ENCODE measurements at places on chromosomes 12 and 14.
A peak's percentile ranks its signal among the peaks of the same experiment; 100 is the strongest.

DNA sequence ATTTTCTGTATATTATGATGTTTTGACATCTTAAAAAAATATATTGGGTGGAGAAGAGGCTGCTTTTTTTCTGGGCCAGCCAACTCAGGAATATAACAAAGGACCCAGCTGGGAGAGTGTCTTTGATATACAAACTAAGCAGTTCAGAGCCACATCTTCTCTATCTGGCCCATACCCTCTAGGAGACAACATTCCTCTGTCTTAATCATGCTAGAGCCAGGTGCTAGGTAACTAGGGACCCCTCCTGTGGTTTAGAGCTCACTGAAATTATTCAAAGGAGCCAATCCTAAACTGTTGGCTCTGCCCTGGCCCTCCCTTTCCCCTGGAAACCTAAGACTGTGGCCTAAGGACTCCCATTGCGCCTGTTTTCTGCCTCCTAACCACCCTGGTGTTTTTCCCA is 193.1 kb upstream of the DIO2 start:
- DNase-seq, result no peak

DNA sequence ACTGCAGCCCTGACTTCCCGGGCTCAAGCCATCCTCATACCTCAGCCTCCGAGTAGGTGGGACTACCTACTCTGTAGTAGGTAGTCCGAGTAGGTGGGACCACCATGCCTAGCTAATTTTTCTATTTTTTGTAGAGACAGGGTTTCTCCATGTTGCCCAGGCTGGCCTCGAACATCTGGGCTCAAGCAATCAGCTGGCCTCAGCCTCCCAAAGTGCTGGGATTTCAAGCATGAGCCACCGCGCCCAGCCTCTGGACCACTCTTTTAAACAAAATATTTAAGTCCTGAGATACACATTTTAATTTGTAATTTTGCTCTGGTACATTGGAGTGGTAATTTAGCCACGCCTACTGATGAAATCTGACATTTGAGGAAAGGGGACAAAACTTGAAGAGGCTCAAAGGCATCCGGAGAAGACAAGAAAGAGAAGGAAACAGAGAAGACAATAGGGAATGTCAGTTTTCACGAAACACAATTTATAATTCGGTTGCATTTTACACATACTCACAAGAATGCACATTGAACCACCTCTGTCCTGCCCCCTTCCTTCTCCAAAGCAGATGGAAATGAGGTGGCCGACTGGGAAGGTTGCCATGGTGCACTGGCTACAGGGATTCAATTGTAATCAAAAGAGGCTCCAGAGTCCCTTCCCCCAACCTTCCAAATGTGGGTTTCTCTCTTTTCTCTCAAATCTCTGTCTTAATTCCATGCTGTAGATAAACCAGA is 9.7 kb upstream of the TUBA1A start:
- DNase-seq, result peak; percentile 92

DNA sequence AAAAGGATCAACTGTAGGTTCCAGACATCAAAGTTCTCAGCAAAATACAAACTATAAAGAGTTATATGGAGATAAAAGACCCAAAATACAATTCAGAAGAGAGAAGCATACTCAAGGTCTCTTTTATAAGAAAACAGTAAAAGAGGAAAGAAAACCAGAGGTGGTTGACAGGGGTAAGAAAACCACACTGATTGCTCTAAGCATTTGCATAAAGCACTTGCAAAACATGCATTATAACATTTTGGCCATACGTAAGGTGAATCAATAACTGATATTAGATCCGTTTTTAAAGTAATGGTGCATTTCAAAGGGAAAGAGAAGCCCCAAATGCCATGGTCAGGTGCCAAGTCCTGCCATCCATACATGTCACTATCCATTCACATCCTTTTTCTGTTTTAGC is 5.9 kb downstream of the DDHD1 start:
- no peak for DNase-seq

GRCh38 chr12:91778938-91779400 is 366.7 kb downstream of the BTG1 start:
- DNase-seq, result no peak

- DNase-seq, result no peak
These were observed 285.3 kb downstream of the DAD1 start for GRCh38 chr14:22303589-22304195.

DNA sequence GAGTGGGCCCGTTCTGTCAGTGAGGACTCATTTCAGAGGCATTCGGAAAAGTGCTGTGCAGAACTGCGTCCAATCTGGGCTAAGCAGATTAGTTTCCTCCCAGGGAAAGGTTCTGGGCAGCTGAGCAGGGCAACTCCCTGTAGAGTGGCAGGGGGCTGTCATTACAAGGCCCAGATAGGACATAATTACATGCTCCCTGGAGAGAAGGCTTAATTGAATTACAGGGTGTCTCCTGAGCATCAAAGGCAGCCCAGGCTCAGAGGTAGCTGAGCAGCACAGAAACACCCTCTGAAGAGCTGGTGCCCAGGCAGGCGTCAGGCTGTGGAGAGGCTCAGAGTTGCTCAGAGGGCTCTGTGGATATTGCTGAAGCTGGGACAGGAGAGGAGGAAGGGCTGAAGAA is 36.0 kb downstream of the SLC8A3 start:
- no peak for DNase-seq

DNA sequence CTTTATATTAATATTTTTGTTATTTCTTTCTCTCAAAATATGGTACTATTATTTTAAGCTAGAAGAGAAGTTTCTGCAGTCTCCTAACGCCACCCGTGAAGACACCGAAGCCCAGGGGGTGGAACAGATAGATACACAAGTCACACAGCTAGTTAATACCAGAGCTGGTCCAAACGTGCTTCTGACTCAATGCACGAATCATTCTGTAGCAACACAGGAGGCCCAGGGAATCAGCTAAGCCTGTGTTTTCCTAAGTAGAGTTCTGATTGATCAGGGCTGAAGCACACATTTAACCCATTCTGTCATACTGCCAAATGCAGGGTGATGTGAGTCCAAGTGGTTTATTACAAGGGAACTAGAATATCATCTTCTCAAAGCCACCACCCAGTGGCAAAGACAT is 116.9 kb upstream of the PWP1 start:
- DNase-seq, result no peak

DNA sequence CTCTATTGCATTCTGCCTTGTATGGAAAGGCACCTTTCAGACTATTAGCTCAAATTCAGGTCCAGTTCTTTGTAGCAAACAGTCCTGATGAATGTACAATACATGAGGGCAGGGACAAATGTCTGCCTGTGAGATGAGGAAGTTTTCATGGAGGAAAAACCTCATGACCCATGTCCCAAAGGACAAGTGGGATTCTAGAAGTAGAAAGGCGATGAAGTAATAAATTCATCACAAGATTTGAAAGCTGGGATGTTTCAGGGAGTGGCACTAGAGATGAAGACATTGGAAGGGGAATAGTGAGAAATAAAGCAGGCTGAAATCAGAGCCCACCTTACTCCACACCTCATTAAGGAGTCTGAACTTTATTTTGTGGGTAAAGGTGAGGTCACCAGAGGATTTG is 4.2 kb downstream of the CORO1C start:
- no peak for DNase-seq

- peak; percentile 20 for DNase-seq
These were observed 55.3 kb downstream of the GALNT16 start for GRCh38 chr14:69315301-69315700.

GRCh38 chr14:65594153-65594881 is 181.8 kb downstream of the FUT8 start:
- no peak for DNase-seq

DNA sequence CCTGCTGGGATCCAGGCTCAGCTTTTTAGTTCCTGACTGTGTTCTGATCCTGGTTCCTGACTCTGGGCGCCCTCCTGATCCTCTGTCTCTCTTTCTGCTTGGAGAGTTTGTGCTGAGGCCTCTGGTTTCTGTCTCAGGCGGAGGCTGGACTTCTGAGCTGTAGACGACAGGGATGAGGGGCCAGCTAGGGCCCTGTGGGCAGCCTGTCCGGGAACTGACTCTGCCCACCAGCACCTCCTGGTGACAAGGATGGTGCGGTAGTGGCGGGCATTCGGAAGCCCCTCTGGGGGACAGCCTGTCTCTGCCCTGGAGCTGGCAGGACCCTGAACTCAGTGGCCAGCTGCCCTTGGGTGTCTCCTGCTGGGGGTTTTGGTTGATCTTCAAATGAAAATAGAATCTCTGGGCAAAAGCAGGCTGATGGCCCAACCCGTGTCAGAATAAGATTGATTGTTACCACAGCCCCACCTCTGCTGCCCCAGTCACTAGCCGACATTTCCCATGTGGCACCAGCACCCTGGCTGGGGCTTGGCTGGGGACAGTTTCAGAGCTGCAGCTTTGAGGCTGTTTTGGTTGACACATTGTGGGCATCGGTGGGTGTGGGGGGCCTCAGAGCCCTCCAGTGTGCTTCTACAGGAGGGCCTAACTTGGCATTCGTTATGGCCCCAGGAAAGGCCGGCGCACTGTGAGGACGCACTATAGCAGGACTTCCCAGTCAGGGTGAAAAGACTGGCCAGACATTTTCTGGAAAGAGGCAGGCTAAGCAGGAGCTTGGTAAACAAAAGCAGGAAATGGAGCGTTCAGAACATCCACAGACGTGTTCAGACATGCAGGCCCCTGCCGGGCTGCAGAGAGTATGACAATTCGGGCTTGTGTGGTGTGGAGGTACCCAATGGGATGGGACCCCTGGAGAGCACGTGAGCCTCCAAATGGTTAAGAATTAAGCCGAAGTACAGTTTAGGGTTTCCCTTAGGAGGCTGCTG is 16.2 kb downstream of the KRT80 start:
- DNase-seq, result no peak

DNA sequence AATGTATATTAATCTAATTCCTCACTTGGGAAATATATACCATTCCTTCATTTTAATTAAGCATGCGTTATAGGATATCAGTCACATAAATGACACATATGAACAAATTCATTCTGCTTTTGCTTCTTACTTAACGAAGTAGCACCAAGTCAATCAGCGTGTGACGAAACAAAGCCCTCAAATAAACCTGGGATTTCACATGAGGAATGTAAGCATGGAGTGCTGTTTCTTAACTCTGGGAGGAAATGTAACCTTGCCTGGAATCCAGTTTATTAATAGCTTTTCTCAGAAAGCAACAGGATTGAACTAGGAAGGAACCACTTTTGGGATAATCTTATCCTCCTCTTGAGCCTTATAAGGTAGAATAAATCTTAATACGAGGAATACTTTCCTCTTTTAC is 72.0 kb downstream of the NIN start:
- DNase-seq, result no peak

DNA sequence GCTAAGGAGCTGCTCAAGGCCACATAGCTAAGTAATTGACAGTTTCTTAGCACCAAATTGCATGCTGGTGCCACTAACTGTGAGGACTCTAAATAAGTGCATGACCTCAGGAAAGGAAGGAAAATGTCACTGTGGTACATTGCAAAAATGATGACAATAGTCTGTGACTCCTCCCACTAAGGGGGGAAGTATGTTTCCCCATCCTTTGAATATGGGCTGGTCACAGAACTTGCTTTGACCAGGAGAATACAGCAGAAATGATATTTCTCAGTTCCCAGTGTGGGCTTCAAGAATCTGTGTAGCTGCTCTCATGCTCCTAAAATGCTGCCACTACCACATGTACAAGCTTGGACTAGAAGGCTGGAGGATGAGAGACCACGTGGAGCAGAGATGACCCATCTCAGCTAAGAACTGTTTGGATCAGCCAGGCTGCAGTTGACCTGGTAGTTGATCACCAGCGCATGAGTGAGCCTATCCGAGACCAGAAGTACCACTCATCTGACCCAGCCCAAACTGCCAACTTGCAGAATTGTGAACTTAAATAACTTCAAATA is 42.2 kb upstream of the NOS1 start:
- DNase-seq, result no peak

DNA sequence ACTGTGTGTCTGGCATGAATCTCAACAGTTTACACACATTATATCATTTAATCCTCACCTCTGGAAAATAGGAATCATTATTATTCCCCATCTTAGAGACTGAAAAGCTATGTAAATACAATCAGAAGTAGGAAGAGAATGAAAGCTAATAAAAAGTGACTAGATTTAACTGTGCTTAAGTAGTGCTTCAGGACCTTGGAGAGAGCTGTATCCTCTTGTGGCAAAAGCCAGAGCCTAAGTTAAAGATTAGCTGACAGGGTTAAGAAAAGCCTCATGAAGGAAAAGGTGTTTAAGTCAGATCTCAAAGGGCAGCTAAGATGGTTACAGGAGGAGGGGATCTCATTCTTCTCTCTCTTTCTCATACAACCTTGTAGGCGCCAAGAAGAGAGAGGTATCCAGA is 65.3 kb upstream of the TMEM233 start:
- no peak for DNase-seq
